ENCODE measurements at places on chromosomes 6 and 20.

DNA sequence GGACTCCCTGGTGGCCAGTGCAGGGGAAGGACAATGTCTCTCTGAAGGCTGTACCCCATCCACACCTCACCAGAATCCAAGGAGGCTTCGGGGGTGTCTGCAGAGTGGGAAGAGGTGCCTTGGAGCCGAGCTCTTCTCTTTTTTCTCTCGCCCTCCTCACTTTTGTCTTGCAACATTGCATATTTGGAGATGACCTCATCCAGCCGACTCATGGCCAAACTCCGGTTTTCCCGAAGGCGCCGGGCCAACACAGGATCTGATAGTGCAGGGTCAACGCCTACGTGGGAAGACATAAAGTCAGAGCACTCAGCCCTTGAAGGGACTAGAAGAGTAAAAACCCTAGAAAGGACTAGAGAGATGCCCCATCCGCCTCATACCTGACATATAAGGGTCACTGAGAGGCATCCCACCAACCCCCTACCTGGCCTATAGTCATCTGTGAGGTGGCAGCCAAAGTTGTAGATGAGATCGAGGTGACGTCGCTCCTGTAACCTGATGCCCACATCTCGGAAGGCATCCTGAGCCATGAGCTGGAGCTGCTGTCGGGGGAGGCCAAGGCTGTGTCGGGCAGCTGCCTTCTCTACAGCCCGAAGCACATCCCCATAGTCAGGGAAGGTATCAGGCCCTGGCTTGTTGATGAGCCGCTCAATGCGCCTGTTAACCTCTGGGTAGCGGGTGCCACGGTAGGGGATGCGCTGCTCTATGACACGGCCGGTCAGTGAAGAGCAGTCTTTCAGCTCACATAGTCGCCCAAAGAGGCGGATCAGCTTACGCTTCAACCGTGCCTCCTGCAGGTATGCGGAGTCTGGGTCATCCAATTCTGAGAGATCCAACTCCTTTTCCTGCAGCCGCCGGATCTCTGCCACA lies 3.0 kb upstream of the ZBTB22 start:
- DNase-seq = no peak

GRCh38 chr6:140284871-140285270 lies 910.4 kb upstream of the CITED2 start:
- DNase-seq = no peak

GRCh38 chr6:108732091-108732870 lies 115.9 kb upstream of the ARMC2 start:
- no peak for DNase-seq

DNA sequence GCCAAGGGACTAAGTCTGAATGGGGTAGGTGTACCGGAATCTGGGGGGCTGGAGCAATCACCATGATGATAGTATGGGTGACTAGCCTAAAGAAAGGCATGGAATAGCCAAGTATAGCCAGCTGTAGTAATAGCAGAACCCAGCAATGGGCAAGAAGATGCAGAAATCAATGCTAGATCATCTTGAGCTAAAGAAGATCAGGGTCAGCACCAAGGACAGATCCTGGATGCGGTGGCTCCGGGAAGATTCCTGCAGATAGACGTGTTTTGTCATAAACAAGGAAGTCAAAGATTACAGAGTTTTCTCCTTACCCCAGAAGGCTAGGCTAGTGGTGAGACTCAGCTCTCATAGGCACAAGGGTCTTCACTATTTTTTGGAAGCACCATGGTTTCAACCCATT lies 561.6 kb upstream of the CHD6 start:
- no peak for DNase-seq

- DNase-seq = no peak
These were observed 416 bp downstream of the PTPRK start for GRCh38 chr6:128519931-128520435.

GRCh38 chr20:23106271-23106851 lies 20.2 kb upstream of the CD93 start:
- DNase-seq = no peak

DNA sequence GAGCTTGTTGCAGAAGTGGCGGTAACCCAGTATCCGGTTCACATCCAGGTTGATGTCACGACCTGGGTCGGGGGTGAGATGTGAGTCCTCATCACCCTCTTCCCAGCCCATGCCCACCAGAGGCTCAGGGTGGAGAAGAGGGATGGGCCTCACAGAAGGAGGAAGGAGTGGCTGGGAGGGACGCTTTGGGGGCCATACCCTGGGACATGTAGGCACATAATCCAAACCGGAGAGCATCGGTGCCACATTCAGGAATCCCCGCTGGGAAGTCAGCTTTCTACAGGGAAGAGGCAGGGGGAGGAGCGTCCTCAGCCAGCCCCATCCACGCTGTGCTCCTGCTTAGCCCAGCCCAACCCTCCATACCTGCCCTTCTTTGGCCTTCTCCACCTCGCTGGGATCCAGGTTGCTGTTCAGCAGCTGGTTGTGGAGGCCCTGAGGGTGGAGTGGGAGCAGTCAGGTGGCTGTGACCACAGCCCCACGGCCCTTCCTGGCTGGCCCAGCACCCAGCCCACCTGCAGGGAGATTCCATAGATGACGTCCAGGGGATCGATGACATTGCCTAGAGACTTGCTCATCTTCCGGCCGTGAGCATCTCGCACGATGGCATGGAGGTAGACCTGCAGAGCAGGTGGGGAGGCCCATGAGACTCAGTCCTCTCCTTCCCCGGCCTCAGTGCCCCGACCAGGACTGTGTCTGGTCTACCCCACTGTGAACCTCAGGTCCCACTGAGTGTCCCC lies 3.5 kb upstream of the VWA7 start:
- no peak for DNase-seq

- no peak for DNase-seq
These were observed 487.6 kb upstream of the FLRT3 start for GRCh38 chr20:14824996-14825395.

GRCh38 chr6:28589234-28589956 lies 63.7 kb downstream of the GPX5 start:
- DNase-seq = peak; percentile 85

- DNase-seq = no peak
These were observed 12.9 kb upstream of the TMX4 start for GRCh38 chr20:8032499-8032898.

DNA sequence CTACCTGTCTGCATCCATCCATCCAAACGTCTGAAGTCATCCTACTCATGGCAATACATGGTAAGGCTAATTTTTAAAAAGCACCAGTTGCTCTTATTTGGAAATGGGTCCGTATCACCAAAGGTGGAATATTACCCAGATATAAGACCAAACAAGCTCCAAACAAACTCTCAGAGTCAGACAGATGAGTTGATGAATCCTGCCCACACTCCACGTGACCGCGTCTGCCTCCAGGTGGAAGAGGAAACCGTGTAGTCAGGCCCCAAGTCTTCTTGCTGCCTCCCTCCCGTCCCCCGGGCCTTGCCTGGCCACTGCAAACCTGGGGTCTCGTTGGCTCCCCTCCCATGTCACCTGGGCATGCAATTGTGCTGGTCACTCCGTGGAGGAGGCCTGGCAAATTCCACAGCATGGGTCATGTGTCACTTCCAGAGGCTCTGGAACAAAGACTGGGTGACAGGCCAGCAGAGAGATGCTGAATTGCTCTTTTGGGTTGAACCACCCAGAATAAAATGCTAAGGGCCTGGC lies 31.8 kb downstream of the CTCFL start:
- DNase-seq = no peak

DNA sequence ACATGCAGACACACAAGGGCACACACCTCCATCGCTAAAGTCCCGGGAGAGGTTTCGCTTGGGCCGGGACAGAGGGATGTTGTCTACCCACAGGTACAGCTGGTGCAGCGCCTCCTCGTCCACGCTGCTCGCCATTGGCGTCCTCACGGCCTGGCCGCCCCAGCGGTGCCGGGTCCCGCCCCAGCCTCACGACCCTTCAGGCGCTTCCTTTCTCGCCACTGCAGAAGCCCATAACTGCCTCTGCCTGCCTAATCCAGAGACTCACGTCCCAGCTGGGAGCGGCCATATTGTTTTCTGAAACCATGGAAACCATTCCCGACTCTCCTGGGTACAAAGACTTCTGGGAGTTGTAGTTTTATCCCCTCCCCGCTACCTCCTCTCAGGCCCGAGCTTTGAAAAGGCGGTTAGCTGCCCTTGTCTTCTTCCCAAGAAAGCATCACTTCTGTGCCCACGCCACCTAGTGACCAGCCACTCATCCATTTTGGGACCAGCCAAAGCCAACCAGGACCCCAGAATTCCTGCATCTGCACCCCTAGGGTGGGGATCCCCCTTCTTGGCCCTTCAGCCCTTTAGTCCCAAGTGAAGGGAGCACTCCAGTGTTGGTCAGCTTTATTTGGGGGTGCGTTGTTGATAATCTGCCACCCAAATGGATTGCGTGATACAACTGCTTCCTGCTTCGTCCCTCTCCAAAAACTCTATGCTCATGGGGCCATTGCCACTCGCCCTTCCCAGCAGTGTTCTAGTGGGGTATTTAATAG lies at the start of gene SPEF1:
Gene SPEF1 (minus strand): TSS at position 296 of the 758 bp plus-strand sequence. CDS start 161 bp downstream, at position 135.
- DNase-seq = peak; percentile 89

- no peak for DNase-seq
These were observed 7.2 kb upstream of the CHMP4B start for GRCh38 chr20:33803921-33804337.
